Small intestine (tissue), 16 donors: ENCODE measurements at places on chromosomes 11 and 22.
A peak's percentile ranks its signal among the peaks of the same experiment; 100 is the strongest.

GRCh38 chr11:129973068-129973467 lies 29.6 kb downstream of the PRDM10 start:
- DNase-seq: no peak

DNA sequence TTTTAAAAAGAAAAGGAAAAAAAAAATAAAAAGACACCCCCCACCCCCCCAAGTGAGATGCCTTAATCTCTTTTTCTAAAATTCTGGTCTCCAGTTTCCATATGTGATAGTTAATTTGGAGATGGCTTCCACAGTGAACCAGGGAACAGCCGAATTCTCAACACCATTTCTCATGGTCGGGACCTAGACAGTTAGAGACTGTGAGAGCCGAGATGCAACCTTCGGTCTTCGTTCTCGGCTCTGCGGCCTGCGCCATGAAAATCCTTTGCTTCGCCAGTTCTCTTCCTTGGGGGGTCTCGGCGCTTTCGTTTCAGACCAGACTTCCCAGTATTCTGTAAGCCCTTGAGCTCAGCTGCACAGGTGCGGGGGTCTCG lies 723 bp downstream of the CACNG2 start:
- no peak for DNase-seq

- peak; percentile 62 for DNase-seq
These were observed 1.3 kb downstream of the TIGD3 start for GRCh38 chr11:65355776-65356393.

DNA sequence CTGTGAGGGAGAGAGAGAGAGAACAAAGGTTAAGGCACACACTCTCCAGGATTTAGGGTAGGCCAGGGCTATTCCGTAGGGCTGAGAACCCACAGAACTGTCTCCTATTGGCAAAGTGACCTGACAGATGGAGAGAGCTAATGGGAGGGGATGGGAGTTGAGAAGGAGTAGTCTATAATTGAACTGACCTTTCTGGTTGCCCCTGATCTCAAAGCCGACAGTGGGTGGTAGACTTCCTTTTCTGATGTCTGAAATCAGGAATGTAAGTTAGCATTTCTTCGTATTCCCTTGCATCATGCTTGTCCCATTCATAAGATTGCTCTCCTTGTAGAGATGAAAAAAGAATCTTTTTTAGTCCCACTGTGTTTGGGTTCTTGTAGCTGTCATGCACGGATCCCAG lies 210.1 kb downstream of the NTM start:
- no peak for DNase-seq

DNA sequence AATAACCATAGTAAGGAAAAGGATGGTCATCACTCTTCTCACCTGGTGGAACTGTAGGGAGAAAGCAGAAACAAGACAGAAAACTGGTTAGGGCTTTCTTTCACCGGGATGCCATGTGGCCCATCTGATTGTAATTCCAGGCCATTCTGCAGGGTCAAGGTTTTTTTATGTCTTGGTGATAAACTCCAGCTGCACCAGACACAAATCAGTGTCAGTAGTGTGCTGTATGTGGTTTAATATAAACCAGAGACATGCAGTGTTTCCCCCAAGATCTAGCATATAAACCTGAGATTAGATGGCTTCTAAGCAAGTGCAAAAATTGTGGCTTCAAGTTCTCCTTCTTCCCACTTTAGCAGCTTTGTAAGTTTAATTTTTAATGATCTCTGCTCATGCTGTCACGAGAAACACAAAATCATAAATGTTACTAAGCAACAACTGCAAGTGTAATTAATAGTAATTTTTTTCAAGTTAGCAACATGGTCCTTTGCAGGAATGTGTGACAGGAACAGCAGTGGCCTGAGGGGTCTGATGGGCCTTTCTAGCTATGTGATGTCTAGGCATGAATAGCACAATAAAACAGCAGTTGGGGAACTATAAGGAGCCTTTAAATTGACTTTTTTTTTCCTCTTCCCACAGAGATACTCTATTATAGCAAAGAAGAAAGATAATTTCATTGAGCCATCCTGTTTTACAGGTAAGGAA lies 41.6 kb downstream of the BDNF start:
- no peak for DNase-seq

- no peak for DNase-seq
These were observed 27.2 kb downstream of the SHANK3 start for GRCh38 chr22:50699756-50700386.

- no peak for DNase-seq
These were observed 239.2 kb upstream of the TBCEL start for GRCh38 chr11:120784566-120785251.
